ENCODE measurements at places on chromosomes 1 and 21.

DNA sequence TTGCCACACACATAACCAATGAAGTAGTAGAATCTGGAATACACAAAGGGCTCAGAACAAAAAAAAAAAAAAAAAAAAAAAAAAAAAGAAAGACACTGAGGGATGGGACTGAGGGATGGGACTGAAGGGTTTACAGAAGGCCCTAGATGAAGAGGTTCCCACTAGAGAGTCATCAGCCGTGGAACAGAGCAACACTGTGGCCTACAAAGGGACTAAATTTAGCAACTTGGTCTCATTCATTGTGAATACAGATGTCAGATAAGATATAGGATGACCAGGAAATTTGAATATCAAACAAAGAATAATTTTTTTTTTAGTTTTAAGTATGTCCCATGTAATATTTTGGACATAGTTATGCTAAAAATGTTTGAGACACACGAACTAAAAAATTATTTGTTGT, 62.1 kb downstream of the GLUL start:
- DNase-seq, result no peak

GRCh38 chr1:97502360-97502759, 418.5 kb downstream of the DPYD start:
- no peak for DNase-seq

DNA sequence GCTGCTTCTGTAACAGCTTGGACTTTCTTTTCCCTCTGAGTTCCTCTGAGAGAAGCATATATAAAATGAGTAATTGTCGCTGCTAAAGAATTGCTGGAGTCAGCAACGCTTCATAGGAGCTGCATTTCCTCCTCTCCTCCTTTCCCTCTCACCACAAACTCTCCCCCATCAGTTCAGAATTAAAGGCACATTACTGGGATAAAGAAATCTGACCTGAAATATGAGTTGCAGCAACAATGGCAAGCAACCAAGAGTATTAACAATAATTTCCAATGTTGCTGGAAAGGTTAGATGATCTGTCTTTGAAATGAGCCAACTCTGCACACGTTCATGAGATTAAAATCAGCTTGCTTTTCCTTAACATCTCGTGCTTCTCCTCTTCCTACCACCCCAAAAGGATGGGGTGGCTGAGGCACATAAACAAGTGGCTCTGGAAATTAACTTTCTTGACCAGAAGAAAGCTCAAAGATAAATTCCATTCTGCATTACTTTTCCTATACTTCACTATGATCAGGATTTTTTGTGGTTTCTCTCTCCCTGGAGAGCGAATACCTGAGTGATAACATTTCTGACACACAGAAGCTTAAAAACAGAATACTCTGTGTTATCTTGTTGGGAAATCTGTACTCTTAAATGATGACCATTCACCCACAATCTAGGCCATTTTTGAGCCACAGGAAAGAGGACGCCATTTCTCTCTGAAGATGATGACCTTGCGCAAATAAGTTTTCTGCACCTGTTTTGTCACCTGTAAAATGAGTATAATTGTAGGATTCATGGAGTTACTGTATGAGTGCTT, 90.2 kb downstream of the TGFBR3 start:
- DNase-seq, result no peak

DNA sequence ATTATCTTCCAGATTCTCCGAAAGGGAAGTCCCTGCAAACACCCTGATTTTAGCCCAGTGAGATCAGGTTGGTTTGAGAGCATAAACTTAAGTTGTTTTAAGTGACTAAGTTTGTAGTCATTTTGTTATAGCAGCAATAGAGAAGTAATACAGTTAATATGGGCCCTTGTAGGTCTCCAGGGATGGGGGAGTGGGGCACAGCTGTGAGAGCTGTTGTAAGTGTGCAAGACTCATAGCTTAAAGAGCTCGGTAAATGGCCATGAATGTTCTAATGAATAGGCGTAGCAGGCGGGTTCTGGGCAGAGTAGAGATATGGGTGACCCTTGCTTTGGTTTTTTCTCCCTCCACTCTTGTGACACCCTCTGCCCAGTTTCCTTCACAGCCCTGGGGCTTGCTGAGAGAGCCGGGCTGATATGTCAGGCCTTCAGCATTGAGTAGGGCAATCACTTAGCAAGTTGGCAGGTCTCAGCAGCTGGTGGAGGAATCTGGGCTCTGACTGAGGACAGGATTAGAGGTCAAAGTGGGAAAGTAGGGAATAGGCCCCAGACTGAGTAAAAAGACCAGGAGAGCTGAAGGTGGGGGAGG, 16.0 kb upstream of the ID3 start:
- DNase-seq, result no peak

All from cerebellar nuclear complex (tissue), 1 donor.